ENCODE measurements at places on chromosomes 13 and 19. TPM values are rescaled to one million over a fixed set of nuclear protein-coding genes. Genes with fewer than 3 reads are reported as not detected.

CRTC1 gene
- polyA plus RNA-seq = 9.5 TPM

CDX2 gene
- polyA plus RNA-seq = not detected

PLK5 gene
- polyA plus RNA-seq = 0.11 TPM

CHST8 gene
- polyA plus RNA-seq = 0.63 TPM

ERICH4 gene
- not detected for polyA plus RNA-seq

HIPK4 gene
- 0.05 TPM for polyA plus RNA-seq

DNA sequence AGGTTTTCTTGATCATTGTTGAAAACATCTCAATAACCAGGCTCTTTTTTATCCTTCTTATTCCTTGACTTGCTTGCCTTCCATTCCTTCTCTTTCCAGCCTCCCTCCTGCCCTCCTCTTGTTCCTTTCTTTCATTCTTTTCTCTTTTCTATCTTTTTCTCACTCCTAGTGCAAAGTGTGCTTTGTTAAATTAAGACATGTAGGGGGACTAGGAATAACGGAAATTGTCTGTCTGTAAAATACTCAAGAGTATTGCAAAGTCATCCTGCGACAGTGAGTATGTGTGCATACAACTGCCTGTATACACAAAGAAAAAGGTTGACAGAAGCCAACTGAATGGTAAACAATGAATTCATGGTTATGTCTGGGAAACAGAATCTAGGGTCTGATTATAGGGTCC is 70.1 kb downstream of the LRRC63 start:
- no peak for DNase-seq

- no peak for DNase-seq
Measured at GRCh38 chr13:24338721-24339120, 29.3 kb downstream of the C1QTNF9 start.

DNA sequence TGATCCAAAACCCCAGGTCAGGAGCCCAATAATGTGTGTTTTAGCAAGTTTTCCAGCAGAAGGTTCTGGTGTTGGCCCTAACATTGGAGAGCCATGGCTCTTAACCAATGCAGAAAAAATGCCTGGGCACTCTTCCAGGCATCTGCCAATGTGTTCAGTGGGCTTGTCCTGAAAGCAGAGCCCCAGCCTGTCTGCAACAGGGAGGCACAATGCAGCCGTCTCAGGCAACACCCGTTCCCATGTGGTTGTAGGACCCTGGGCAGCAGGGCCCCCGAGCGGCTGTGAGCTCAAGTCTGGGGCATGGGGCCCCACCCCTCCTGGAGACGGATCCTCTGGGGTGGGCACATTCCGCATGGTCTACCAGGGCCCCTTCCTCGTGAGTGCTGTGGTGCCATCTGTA is 58.1 kb upstream of the SIAH3 start:
- no peak for DNase-seq

GRCh38 chr19:48560095-48560530 is 8.1 kb downstream of the SULT2B1 start:
- no peak for DNase-seq

DNA sequence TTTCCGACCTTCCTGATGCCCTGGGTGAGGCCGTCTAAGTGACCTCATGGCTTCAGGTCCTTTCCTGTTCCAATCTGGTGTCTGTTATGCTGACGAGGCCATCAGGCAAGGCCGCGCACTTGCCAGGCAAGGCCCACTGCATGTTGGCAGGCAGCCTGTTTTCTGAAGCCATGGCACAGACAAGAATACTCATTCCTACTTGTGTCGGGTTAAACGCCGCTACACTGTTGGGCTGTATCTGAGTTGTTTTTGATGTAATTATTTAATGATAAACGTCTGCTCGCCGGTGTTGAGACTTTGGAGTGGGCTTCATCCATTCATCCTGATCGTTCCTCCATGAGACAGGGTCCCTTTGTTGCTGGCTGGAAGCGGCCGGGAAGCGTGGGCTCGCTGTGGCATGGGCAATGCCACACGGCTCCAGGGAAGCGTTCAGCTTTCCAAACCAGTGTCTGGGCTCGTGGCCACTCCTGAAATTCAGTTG is 92.1 kb downstream of the ATP11A start:
- DNase-seq = peak; percentile 79

GRCh38 chr13:27600711-27601110 is 19.6 kb downstream of the LNX2 start:
- DNase-seq = no peak

DNA sequence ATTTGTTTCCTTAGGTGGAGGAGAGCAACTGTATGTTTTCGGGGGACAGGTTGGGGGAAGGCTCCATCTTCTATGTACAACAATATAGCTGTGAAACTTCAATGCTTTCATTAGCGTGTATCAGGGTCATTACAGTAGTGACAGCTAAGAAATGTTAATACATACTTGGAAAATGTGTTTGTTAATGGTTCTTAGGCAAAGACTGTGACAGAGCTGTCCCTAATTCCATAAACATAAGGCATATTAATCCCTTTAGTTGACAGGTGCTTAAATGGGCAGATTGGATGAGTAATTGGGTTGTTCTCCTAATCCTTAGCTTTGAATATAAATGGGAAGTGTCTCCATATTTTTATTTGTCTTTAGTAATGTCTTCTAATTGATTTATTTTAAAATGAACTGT is 313.7 kb downstream of the HS6ST3 start:
- DNase-seq = no peak
